ENCODE measurements at places on chromosomes 13 and 19. TPM values are rescaled to one million over a fixed set of nuclear protein-coding genes. Genes with fewer than 3 reads are reported as not detected.
A peak's percentile ranks its signal among the peaks of the same experiment; 100 is the strongest.

PRODH2 gene
- not detected for total RNA-seq

- DNase-seq = peak; percentile 59
Measured at GRCh38 chr19:18789883-18790565, 1.1 kb downstream of the COMP start.

DNA sequence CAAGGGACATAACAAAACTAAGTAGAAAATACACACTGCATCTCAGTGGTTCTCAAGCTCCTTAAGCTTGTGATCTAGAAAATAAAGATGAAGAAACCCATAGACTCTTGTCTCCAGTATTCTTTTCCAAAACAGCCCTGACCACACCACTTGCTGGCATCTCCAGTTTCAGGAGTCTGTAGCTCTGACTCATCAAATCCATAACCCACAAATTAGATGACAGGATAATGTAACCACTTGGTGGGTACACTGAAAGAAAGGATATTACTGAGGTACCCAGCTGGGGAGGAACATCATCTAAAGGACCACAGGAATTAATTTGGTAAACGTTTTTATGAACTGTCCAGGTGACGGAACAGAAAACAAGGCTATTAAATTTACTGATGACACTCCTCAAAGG is 214.7 kb downstream of the VWA8 start:
- peak; percentile 71 for DNase-seq

ATP4B gene
- not detected for total RNA-seq

GRCh38 chr13:106246666-106247188 is 288.7 kb downstream of the EFNB2 start:
- no peak for DNase-seq

SMIM44 gene
- total RNA-seq = not detected

GRCh38 chr19:35373492-35373891 is 2.6 kb downstream of the GPR42 start:
- no peak for DNase-seq

DNA sequence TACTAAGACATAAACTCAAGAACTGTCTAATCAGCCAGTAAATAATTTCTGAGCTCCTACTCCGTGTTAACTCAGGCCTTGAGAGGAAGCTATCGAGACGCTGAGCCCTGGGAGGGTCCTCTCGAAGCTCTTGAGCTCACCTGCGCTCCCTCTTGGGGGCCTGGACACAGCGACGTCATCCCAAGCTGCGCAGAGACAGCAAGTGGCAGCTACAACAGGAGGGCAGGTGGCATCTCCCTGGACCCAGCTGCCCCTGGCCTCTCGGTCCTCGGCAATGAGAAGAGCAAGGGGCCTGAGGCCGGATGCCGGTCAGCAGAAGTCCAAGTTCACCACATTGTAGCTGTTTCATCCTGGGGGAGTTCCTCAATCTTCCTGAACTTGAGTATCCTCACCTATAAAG is 30.5 kb upstream of the TUBGCP3 start:
- no peak for DNase-seq

F10 gene
- 10.2 TPM for total RNA-seq

ZNF730 gene
- 0.22 TPM for total RNA-seq

DNA sequence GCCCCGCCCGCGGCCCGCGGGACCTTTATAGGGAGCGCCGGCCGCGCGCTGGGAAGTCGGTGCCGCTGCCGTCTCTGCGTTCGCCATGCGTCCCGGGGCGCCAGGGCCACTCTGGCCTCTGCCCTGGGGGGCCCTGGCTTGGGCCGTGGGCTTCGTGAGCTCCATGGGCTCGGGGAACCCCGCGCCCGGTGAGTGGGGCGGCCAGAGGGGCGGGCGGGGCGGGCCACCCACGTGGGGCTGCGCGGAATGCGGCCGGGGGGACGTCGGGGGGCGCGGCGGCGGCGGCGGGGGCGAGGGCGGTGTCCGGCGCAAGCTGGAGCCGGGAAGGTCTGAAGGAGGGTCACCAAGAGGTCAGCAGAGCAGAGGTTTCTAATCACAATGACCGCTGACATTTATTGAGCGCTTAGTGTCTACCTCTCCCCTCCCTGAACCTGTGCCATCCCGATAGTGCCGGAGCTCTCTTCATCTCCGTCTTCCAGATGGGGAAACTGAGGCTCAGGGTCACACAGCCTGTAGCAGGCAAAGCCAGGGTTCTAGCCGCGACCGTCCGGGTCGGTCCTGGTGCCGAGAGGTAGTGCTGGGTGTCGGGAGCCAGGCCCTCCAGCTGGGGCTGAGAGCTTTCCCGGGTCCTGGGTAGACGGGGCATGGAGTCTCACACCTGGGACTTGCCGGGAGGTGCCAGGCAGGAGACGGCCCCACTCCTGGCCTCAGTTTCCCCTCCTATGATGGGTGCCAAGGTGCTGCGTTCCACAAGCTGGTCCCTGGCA is at the start of gene FSTL3:
FSTL3 (plus strand) TSS at position 54 of the 767 bp plus-strand sequence; CDS start at position 86, 32 bp downstream.
- peak; percentile 69 for DNase-seq
